ENCODE measurements at places on chromosomes 12 and 14.

DNA sequence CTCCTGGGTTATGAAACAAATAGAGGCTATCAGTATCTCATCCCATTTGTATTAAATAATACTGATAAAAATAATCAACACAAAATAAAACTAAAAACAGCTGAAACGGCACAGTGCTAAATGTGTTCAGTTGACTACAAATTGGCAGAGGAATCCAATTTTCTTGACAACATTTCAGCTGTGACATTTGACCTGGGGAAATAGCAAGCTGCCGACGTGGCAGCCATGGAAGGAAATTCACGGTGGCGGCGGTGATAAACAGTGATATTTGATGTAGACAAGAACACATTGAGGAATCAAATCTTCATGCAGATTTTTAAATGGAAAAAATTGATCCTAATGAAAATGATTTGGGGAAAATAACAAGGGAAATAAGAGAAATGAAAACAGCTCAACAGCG, 159.1 kb upstream of the RTL1 start:
- DNase-seq: peak; percentile 58

- DNase-seq: no peak
Measured at GRCh38 chr12:108911915-108912314, 32.0 kb downstream of the DAO start.

GRCh38 chr14:63996625-63997220, 143.9 kb downstream of the SYNE2 start:
- DNase-seq: no peak

DNA sequence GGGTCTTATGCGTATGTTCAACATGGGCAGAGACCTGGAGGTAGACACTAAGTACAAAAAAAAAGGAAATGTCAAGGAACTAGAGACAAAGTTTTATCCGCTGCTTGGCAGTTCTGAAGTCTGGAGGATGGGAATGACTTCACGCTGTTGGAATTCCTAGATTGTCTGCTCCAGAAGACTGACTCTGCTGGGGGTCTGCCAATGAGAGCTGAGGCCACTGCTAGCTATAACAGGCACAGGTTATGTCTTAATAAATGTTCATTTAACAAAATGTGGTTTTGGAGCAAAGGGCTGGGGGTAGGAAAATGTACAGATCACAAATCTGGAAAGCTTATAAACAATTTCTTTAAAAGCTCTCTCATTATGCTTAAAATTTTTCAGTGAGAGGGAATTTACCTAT, 5.9 kb downstream of the RNASE8 start:
- no peak for DNase-seq

DNA sequence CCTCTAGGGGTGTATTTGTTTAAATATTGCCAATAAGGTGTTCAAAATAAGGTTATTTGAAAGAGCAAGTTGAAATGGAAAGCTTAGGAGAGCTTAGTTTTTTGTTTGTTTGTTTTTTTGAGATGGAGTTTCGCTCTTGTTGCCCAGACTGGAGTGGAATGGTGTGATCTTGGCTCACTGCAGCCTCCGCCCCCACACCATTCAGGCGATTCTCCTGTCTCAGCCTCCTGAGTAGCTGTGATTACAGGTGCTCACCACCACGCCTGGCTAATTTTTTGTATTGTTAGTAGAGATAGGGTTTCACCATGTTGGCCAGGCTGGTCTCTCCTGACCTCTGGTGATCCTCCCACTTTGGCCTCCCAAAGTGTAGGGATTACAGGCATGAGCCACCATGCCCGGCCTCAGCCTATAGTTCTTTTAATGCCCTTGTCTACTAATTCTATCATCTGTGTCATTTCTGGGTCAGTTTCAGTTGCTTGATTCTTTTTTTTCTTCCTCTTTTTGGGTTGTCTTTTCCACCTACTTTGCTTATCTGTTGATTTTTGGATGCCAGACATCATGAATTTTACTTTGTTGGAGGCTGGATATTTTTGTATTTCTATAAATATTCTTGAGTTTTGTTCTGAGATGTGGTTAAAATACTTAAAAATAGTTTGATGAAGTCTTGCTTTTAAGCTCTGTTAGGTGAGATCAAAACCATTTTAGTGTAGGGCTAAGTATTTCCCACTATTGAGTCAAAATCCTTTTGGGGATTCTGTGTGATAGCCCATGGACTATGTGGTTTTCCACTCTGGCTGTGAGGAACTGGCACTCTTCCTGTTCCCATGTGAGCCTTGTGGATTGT, 18.7 kb downstream of the RCOR1 start:
- no peak for DNase-seq

DNA sequence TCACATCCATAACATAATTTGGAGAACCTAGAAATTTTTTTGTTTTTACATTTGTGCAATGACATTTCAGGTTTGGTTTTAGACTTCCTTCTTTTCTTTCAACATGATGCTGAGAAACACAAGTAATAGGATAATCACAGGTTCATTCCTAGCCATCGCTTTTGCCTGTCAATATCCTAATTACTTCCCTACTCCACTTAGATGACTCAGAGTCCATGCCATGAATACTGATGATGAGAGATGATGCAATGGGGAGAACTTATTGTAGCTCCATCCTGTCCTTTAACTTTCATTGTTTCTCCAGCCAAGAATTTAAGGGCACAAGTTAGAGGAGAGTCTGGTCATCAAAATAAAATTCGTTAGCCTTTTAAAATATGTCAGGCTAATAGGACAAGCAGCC, 101.3 kb downstream of the PTPRO start:
- DNase-seq: no peak

GRCh38 chr12:124564971-124565491, 2.4 kb downstream of the NCOR2 start:
- no peak for DNase-seq

GRCh38 chr12:58566599-58566998, 353.7 kb downstream of the LRIG3 start:
- no peak for DNase-seq

DNA sequence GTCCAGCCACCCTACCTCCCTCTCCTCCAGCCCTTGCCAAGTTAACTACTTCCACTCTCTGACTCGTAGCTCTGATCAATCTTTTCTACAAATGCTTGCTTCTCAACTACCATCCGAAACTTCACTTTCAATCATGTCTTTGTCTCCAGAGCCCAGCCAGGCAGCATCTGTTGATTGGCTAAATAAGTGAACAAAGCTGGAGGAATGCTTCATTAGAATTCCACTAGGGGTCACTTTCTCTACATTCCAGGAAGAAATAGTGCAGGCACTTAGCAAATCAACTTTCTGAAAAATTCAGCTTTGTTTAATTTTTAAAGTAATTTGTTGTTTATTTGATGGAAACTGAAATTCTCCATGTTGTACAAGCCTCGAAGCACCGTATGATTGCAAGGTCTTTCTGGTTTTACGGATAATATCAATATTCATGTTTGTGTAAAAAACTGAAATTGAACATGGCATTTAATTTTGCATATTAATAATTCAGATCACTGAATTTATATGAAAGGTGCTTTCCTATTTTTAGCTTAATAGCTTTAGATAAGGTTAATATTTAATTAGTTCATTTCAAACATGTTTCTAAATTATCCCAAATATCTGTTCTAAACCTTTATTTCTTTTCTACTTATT, 32.4 kb upstream of the HELB start:
- no peak for DNase-seq

GRCh38 chr14:28584951-28585350, 181.6 kb upstream of the FOXG1 start:
- DNase-seq: no peak

DNA sequence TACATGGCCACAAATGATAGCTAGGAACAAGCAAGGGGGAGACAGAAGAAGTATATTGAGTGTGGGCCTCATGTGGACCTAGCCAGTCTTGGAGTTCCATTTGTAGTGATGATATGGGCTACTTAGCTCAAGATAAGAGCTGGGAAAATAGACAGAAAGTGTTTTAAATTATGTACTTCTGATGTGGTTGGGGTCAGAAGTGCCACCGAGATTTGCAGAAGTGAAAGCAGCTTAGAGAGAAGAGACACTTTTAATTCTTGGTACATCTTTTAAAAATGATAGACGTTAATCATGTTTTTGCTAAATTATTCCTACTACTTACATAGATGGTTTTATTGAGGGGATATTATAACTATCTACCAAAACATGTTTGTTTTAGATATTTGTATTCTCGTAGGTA, 198.3 kb upstream of the PDZRN4 start:
- DNase-seq: no peak

DNA sequence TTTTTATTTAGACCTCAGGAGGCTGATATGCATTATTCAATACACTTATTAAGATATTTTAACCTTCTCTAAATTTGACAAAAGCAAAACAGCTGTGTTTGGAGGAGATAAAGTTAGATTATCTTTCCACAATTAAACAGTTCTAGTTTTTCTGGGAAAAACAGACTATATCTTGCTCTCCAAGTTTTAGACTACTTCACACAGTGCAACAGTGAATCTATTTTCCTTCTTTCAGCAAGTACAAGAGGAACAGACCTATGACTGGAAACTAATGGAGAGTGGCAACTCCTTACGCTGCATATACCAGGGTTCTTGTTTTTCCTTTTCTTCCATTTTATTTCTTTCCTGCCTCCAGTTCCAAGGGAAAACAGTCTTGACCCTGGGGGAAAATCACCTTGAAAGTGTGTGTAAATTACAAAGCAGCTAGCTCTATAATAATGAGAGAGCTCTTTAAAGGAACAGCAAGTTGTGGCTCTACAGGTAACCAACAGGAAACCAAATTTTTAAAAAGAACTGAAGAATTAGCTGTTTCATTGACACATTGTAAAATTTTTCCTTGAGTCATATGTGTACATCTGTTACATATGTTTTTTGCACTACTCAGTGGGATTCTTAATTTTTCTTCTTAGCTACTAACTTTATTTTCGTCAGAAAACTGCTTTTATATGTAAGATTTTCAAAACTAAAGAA, 27.4 kb downstream of the DNM1L start:
- no peak for DNase-seq

- no peak for DNase-seq
Measured at GRCh38 chr14:92954933-92955332, 32.0 kb downstream of the CHGA start.

DNA sequence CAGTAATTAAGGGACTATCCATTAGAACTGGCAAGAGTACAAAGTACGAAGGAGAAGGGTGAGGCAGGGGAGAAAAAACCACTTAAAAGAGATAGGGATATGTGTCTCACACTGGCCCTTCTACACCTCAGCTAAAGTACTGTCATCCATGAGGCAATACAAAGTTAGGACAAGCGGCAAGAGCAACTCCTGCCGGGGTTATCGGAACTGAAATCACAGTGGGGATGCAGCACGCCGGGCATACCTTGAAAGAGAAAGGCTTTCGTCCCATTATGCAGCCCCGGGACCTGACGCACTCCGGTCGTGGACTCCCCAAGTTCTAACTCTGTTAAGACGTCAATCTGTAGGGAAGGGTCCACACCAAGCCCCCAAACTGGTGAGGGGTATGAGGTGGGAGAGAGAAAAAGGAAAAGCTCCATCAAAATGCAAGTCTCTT, 1.1 kb downstream of the NELL2 start:
- DNase-seq: no peak

DNA sequence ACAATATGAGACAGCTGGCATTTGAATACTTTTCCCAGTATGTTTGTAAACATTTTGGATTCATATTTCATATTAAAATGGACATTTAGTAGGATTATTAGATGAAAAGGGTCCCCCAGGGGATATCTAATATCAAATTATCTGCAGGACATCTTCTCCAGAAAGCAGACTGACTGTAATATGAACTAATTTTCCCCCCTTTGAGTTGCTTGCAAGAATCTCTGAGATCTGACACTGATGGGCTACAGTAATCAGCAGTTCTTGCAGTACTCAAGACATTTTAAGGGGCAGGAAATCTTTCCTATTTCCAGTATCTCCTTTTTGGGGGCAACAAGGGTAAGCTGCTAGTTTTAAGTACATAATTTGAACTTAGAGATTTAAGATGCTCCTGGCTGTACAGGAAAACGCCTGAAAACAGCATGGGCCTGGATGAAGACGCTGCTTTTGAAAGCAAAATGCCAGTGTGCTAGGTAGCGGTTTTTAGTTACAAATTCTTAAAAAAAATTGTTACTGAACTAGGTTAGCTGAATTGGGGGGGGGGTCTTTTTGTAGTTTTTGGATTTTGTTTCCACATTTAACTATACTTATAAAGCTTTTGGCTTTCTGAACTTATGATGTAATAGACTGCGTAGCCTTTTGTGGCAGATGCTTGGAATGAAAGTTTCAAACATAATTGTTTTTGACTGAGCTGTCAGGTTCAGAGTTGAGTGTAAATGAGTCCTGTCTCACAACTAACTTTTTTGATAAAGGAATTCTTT, 2.2 kb downstream of the FRMD6 start:
- DNase-seq: no peak

DNA sequence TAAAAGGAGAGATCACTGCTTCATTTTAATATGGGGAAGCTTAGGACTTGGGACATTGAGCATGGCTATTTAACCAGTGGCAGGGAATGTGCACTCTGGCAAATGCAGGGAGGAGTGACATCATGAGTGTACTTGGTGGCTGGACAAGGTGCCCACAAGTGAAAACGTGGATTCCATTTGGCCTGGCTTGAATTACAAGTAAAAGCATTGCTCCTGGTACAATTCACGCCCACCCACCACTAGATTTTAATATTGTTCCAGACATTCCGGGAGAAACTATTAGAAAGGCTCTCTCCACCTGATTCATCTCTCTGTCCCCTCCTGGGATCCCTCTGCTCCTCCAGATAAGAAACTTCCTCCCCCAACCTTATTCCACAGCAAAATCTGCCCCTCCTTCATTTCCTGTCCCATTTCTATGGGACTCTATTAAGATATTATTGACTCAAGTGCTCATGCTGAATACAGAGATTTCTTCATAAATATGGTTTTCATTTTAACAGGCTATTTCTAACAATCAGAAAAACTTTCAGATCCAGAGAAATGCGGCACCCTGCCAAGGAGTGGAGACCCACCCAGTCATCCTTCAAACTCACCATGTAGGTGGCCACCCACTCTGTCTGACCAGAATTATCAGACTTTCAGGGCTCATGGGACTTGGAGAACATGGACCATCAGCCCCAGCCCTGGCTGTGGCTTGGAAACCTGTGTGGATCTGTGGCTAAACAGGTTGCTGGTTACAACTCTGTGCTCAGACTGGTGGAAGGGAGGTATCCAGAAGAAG, 43.2 kb downstream of the SSPN start:
- peak; percentile 85 for DNase-seq

DNA sequence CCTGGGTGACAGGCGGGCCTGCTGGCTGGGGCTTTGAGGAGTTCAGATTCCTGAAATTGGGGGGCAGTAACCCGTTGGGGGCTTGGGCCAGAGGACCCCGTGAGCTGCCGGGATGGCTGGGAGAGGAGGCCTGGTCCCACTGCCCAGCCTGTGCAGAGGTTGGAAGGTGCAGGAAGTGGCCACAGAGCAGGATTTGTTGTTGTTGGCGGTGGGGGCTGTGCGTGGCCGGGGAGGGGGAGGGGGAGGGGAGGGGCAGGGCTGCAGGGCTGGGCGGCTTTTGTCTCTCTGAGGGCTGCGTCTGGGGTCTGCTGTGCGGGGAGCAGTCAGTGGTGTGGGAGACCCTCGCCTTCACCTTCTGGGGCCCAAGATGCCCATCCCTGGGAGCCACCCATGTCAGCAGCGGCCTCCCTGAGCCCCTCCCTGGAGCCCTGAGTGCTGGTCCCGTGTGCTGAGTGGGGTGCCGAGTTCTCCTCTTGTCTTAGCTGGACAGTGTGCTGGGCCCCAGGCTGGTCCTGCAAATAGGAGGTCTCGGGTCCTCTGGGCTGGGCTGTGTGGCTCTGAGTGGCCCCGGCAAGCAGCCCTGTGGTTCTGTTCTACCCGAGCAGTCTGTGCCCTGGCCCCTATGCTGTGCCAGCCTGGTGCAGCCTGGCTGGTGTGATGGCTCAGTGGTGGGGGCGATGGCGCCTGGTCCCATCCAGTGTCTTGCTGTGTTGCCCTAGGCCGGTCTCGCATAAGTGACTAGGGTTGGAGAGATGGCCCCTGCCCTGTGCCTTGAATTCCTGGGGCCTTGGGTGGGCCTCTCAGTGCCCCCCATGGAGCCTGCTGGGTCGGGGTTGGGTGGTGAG, 10.3 kb downstream of the KIF26A start:
- DNase-seq: no peak
